ENCODE measurements at places on chromosomes 3 and 15. TPM values are rescaled to one million over a fixed set of nuclear protein-coding genes. Genes with fewer than 3 reads are reported as not detected.

GRCh38 chr3:12014613-12015012 lies 10.4 kb downstream of the SYN2 start:
- no peak for DNase-seq

GRCh38 chr3:149771652-149772271 lies 19.5 kb upstream of the COMMD2 start:
- peak; percentile 79 for DNase-seq

DNA sequence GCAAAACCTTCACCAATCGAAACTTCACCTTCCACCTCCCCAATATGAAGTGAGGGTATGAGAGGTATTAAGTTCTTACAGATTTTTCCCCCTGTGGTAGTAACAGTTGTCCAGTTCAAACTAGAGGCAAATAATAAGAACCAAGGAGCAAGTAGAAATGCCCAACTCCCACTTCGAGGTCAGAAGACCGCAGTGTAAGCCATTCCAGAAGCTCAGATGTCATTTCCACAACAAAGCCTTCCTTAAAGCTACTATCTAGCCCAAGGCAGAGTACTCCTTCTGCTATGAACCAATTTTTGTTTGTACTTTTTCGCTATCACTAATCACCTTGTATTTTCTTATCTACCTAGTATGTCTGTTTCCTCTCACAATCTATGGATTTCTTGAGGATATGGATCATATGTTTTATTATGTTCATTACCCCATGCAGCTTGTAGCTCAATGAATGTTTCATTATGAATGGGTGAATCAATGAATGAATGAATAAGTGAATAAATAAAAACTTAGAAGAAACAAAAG lies 235.7 kb upstream of the KCNMB2 start:
- no peak for DNase-seq

DNA sequence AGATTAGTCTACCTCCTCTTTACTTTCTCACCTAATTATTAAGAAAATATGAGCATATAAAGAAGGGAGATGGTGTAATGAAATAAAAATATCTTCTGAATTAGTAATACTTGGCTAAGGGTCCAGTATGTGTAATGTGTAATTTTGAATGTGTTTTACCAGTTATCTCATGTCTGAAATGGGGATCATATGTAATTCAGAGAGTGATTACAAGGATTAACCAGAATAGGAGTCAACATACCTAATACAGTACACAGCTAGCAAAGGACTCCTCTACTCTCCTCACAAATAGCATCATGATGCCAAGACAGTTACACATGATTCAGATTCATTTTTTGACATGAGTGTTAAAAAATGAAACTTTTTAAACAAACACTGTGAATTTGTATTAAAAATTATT lies 570.4 kb downstream of the SI start:
- no peak for DNase-seq

- DNase-seq = no peak
Measured at GRCh38 chr15:44075535-44075934, 119.5 kb downstream of the FRMD5 start.

DNA sequence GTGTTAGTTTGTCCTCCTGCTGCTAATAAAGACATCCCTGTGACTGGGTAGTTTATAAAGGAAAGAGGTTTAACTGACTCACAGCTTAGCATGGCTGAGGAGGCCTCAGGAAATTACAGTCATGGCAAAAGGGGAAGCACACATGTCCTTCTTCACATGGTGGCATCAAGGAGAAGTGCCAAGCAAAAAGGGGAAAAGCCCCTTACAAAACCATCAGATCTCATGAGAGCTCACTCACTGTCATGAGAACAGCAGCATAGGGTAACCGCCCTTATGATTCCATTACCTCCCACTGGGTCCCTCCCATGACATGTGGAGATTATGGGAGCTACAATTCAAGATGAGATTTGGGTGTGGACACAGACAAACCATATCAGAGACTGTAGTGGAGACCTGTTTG lies 27.0 kb downstream of the TM2D3 start:
- no peak for DNase-seq

DNA sequence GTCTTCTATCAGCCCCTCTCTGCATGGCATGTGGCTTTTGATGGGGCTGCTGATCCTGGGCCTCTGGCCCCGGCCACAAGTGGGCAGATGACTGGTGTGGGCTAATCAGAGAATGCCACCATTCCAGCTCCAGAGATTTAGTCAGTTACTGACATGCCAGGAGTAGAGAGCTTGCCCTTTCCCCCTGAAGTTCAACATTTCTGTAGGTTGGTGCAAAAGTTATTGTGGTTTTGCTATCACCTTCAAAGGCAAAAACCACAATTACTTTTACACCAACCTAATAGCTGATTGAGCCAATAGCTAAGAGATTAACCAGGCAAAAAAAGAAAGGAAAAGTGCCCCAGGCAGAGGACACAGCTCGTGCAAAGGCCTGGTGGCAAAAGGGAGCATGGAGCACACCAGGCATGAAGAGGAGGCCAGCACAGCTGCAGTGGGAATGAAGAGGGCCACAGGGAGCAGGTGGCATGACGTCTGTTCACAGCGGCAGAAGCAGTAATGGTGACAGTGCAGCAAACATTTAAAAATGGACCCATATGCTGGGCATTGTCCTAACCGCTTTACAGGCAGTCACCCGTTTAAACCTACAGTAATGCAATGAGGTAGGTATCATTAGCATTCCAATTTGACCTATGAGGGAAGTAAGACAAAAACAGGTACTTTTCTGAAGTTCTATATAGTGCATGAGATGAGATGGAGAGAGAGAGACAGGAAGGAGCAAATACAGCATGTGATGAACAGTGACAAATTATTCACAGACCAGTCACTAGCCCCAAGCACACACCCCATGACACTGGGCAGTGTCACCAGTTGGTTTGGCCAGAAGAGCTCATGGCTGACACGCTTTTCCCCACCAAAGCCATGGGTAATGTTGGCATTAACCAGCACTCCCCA lies 373.0 kb upstream of the PROK2 start:
- no peak for DNase-seq

DNA sequence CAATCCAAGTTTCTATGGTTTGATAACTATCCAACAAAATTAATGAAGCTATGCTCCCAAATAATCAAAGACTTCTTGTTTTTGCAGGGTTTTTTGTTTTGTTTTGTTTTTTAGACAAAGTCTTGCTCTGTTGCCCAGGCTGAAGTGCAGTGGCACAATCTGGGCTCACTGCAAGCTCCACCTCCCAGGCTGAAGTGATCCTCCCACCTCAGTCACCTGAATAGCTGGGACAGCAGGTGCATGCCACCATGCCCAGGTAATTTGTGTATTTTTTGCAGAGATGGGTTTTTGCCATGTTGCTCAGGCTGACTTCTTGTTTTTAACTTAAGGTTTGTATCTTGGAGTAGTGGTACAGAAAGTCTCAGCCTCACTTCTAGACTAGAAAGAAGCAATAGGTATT lies 11.0 kb upstream of the GATM start:
- DNase-seq = no peak

- no peak for DNase-seq
Measured at GRCh38 chr3:126539558-126540250, 15.7 kb downstream of the CHST13 start.

GRCh38 chr3:194000712-194001111 lies 135.2 kb upstream of the HES1 start:
- no peak for DNase-seq

- no peak for DNase-seq
Measured at GRCh38 chr3:80060664-80061063, 292.9 kb upstream of the ROBO1 start.

DNA sequence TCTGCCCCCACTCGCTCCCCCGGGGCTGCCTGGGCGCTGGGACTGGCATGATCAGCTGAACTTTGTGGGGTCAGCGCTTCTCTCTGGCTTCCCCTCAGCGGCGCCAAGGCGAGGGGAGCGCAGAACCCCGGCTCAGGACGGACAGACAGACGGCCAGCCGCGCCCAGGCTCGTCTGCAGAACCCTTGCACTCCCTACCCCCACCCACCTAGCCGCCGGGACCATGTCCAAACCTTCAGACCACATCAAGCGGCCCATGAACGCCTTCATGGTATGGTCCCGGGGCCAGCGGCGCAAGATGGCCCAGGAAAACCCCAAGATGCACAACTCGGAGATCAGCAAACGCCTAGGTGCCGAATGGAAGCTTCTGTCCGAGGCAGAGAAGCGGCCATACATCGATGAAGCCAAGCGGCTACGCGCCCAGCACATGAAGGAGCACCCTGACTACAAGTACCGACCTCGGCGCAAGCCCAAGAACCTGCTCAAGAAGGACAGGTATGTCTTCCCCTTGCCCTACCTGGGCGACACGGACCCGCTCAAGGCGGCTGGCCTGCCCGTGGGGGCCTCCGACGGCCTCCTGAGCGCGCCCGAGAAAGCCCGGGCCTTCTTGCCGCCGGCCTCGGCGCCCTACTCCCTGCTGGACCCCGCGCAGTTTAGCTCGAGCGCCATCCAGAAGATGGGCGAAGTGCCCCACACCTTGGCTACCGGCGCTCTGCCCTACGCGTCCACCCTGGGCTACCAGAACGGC lies 621 bp downstream of the SOX14 start:
- DNase-seq = no peak

DNA sequence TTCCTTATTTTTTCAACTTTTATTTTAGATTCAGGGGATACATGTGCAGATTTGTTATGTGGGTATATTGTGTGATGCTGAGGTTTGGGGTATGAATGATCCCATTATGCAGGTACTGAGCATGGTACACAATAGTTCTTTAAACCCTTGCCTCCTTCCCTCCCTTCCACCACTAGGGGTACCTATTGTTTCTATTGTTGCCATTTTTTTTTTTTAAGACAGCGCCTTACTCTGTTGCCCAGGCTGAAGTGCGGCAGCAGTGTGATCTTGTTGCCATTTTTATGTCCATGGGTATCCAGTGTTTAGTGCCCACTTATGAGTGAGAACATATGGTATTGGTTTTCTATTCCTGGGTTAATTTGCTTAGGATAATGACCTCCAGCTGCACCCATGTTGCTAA lies 117.3 kb upstream of the FAM3D start:
- DNase-seq = no peak

GRCh38 chr3:39184081-39184967 lies 8.1 kb downstream of the XIRP1 start:
- no peak for DNase-seq

DNA sequence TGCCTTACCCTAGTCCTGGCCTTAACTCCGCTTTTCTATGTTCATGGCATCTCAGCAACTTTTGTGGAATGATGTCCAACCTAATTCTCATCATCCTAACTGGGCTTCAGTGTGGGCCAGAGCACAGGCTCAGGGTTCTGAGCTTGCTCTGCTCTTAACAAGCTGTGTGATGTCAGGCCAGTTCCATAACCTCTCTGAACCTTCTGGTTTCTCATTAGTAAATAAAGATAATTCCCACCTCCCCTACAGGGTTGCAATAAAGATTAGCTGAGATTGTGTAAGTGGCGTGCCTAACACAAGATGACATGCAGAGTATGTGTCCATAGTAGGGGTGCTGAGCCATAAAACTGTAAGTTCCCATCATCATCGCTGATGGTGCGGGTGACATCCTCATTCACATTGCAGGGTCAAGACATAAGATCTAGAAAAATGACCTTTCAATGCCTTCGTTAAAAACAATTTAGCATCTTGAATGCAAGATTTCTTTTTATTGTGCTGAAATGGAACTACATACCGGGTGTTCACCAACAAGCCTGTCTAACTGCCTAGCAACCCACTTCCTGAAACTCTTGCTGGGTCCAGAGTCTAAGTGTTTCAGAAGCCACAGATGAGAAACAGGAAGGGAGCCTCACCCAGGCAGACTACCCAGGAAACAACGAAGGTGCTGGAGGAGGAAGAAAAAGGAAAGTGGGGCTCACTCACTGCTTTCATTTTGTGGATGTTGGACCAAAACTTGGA lies 36.2 kb downstream of the CDCP1 start:
- DNase-seq = no peak

- DNase-seq = no peak
Measured at GRCh38 chr3:81277853-81278252, 483.6 kb downstream of the GBE1 start.

DNA sequence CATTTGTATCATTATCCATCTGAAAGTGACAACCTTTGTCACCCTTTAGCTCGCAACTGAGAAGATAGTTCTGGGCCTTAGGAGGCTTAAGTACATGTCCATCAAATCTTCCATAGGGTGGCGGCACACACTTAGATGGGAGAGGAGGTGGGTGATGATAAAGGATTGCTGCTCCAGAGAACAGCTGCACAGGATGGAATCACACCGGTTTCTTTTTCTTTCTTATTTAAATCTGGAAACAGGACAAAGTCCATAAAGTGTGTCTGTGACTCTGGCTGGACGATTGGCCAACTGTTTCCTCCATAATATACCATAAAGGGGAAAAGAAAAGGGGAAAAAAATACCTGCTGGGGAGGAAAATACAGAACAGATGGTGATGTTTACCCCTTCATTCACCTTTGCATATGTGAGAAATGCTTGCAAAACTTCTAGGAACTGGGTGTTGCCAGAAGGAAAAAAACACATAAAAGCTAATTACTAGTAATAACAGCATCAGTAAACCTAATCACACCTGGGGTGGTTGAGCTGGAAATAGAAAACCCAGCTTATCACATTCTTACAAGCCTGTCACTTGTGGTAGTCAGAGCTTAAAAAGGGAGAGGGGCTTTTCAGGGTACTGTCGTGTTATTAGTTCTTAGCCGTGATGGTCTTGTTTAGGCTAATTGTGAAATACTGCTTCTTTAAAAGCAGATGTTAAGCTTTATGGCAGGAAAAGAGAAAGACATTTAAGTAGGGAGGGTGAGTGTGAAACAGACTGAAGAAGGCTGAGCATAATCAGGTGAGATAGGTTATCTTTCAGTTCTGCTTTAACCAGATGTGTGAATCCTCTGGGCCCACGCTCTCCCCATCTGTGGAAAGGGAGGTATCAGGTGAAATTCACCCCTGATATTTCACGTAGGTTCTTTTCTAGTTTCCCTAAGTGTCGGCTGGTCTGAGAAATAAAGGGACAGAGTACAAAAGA lies 16.7 kb downstream of the C2CD4A start:
- no peak for DNase-seq

- DNase-seq = no peak
Measured at GRCh38 chr3:169116056-169116693, 547.3 kb downstream of the MECOM start.

GRCh38 chr3:193313061-193313958 lies 65.2 kb downstream of the ATP13A5 start:
- no peak for DNase-seq

GRCh38 chr3:86890741-86891396 lies 100.1 kb downstream of the VGLL3 start:
- peak; percentile 59 for DNase-seq

DNA sequence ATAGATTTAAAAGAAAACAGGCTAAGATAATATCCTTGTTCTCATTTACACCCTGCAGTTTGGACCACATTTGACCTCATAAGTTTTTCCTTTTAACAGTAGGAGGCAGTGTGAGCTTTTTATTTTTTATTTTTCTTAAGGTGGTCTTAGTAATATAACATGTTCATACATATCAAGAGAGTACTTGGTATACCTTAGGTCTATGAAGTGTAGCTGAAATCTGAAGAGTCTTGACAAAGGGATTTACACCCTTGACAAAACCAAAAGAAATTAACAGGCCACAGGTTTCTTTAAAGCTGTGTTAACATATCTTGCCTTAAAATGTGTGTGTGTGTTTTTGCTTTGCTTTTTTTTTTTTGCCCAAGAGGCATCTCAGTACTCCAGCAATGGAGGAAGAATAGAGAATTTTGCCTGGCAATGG lies 3.2 kb downstream of the RAP2B start:
- no peak for DNase-seq

- no peak for DNase-seq
Measured at GRCh38 chr15:39997639-39998038, 41.3 kb downstream of the SRP14 start.

Gene TRAIP
- total RNA-seq = 25.4 TPM

Gene EFCC1
- 0.37 TPM for total RNA-seq

Gene RNF168
- 62.9 TPM for total RNA-seq

Gene RTP1
- 3.0 TPM for total RNA-seq

Gene SLC12A8
- 13.7 TPM for total RNA-seq

Gene BCHE
- 1.9 TPM for total RNA-seq

Gene CDC25A
- total RNA-seq = 65.0 TPM

Gene SERINC4
- not detected for total RNA-seq

Measured in H1 (cell line).